Gastroesophageal sphincter (tissue), 4 donors: ENCODE measurements at places on chromosomes 6 and 20. TPM values are rescaled to one million over a fixed set of nuclear protein-coding genes. Genes with fewer than 3 reads are reported as not detected.

The APOM gene
- 0.62 TPM for total RNA-seq

The TMEM244 gene
- total RNA-seq: not detected

The CABLES2 gene
- 4.1 TPM for total RNA-seq

The MAS1 gene
- total RNA-seq: not detected

The MLN gene
- not detected for total RNA-seq

DNA sequence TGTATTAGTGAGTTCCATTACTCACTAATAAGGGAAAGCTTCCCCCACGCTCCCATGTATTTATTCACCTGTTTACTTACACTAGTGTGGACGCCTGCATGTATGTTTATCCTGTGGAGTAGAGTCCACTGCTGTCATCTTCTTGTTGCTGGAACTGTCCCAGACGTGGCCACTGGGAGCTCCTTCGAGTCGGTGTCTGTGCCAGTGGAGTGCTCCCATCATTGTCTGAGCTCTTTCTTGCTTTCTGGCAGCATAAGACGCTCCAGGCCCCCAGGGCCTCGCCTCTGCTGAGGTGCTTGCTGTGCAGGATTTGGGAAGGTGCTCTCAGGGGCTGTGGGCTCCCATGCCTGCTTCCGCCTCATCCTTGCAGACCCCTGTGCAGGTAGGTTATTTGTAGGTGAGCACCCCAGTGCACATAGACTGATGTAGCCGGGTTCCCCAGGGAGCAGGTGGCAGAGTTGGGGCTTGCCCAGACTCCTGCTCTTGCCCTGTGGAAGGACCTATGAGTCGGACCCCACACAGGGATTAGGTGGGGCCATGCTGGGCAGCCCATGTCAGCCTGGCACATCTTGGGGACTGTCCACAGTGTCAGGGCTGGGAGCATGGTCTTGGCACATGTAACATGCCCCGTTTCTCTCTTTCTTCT is 16.6 kb downstream of the PHACTR3 start:
- no peak for ATAC-seq

GRCh38 chr20:61814244-61814643 is 251.4 kb downstream of the TAF4 start:
- no peak for ATAC-seq

GRCh38 chr6:137810554-137811120 is 56.4 kb upstream of the TNFAIP3 start:
- no peak for ATAC-seq

DNA sequence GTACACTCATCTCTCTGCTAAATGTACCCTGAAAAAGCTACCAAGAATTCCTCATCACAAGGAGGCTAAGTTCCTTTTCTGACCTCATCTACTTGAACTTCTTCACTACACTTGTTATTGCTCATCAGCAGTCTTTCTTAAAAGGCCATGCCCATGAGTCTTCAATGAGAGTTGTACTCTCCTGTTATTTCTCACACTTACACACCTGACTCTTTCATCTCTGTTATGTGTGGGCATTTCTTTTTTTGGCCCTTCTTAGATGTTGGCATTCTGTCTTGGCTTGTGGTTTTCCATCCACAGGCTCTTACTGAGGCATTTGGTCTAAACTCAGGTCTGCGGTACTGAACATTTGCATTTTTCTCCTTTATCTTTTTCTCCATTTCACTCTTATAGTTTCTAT is 10.7 kb upstream of the SLC17A1 start:
- ATAC-seq: no peak

DNA sequence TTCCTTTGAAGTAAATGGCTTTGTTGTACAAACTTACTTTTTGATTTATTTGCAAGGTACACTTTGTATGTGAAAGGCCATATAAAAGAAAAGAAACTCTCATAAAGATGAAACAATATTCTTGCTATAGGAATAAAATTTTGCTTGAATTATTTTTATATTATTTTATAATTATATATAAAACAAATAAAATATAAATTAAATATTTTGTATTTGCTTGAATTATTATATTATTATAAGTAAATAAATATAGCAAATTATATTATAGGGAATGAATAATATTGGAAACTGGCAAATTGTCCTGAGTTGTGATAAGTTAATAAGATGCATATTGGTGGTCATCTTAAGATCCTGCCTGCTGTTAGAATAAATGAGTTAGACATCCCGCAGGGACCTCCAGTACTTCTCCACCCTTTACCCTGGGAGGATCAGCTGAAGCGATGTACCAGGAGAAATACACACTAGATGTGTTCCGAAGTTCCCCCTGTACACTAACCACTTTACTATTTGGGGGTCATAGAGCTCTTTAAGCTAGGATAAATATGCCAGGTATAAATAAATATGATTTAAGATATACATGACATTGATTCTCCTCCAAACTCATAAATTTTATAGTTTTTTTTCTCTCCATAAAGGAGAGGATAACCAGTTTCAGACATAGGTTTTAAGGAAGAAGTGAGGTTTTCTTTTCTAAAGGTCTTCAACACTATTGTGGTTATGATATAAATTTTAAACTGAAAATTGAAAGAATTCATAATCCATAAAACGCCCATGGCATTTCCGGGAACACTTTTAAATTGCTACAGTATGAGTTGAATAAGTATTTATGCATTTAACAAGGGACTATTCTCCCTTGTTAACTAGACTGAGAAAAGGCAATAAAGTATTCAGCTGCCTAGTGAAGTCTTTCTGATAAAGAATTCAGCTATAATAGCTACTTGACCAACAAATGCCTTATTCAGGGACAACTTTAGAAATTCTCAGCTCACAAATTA is 486.3 kb upstream of the MARCKS start:
- no peak for ATAC-seq

- ATAC-seq: no peak
Measured at GRCh38 chr20:2509468-2509781, 710 bp upstream of the ZNF343 start.

- no peak for ATAC-seq
Measured at GRCh38 chr6:827431-827830, 134.5 kb upstream of the EXOC2 start.

DNA sequence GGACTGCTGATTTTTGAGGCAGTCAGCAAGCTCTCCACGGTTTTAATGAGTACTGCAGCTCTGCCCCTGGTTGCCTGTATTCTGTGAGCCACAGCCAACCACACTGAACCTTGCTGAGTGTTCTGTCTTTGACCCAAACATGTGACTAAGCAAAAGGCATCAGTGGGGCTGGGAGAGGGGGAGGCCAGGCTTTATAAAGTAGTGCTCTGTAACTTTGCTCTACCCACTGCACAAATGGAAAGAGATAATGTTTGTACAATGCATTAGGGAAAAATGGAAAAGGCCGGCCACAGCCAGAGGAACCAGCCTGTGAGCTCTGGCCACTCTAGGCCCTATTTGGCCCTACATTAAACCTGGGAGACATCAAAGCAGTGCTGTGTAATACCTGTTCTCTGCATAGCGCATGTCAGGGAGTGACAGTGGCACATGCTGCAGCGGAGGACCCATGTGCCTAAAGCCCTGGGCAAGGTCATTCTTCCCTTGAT is 22.0 kb downstream of the KLHL31 start:
- no peak for ATAC-seq

DNA sequence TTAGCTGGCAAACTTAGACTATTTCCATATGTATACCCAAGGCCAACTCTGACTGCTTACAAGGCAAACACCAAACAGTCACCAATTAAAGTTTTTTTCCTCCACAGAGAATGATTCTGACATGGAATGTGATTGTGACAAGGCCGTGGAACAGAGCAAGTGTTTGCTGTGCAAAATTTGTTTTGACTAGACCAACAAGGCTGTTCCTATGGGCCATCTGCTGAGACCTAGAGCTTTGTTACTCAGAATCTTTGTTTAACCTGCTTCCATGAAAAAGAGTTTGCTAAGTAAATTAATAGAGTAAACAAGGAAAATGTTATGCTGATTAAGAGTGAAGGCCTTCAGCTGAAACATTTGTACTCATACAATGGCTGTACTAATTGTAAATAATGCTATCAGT is 51.6 kb upstream of the IMPG1 start:
- ATAC-seq: no peak
